ENCODE measurements at places on chromosomes 4 and X.

GRCh38 chr4:150782311-150782710 is 200.4 kb downstream of the MAB21L2 start:
- DNase-seq, result no peak

DNA sequence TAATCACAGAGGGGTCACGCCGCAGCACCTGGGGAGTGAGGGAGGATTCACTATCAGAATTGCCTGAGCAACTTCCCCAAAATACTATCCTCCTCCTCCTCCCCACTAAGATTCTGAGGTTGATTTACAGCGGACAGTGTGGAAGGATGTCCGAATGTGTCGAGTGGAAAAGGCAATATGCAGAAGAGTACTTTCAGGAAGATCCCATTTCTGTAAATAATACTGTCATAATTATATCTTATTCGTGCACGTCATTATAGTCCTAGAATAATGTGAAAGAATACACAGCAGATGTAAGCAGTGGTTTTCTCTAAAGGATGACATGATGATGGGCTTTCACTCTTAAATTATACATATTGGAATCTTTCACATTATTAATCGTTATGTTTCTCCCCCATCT is 149.8 kb upstream of the NOCT start:
- no peak for DNase-seq

DNA sequence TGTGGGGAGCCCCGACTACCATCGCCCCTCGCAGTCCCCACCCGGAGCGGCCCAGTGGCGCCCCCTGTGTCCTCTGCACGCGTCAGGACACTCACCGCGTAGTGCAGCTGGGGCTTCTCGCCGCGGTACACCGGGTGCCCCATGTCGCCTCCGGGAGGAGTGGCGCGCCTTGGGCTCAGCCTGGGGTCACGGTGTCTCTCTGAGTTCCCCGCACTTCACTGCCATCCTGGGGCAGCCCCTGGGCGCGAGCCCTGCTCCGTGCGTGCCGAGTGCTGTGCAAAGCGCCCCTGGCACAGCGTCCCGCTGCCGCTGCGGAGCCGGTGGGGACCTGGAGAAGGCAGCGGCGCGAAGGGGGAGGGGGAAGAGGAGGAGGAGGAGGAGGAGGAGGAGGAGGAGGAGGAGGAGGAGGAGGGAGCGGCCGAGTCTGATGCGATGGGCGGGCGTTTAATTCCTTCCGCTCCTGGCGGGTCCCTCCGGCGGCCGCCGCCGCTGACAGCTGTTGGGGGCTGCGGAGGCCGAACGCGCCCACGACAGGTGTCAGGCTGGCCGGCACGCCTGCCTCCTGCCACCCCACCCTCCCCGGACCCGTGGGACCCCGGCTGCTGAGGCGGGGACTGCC is 134.3 kb downstream of the AMELX start:
- no peak for DNase-seq

DNA sequence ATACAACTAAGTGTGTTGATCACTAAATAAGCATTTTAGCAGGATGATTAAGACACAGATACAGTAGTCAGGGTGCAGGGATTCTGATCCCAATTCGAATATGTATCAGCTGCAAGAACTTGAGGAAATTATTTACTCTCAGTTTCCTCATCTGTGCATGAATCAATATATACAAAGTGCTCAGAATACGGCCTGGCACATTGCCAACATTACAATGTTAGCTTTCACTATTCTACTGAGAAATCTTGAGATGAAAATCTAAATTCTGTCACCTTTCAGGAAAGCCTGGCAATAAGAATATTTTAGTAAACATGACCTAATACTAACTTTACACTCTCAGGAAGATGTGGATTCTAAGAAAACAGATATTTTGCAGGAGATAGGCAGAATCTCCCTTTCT is 1001.6 kb upstream of the IGFBP7 start:
- no peak for DNase-seq

DNA sequence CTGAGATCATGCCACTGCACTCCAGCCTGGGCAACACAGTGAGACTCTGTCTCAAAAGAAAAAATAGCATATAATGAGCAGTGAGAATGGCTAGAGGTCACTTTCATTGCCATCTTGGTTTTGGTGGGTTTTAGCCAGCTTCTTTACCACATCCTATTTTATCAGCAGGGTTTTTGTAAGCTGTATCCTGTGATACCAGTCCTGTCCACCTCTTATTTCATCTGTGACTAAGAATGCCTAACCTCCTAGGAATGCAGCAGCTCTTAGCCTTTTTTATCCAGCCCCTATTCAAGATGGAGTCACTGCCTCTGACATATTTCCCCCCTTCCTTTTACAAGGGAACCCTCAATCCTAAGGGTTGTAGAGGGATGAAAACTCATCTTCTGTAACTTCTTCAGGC is 26.1 kb upstream of the IGFBP7 start:
- DNase-seq, result no peak

DNA sequence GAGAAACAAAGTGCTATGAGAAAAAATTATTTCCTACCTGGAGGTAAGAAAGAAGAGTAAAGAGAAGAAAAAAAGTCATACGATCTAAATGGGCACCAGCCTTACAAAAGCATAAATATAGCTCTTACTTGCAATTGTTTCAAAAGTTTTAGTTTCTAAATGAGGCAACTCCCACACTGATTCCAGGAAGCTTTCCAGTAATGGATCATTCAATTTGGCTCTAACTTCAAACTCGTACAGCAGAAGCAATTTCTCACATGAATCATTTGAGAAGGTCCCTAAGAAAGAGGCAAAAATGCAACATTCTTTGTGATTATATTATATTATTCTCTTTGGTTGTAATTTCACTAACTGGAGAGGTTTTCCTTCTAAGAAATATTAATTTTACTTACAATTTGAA is 109.9 kb downstream of the DLG3 start:
- no peak for DNase-seq

DNA sequence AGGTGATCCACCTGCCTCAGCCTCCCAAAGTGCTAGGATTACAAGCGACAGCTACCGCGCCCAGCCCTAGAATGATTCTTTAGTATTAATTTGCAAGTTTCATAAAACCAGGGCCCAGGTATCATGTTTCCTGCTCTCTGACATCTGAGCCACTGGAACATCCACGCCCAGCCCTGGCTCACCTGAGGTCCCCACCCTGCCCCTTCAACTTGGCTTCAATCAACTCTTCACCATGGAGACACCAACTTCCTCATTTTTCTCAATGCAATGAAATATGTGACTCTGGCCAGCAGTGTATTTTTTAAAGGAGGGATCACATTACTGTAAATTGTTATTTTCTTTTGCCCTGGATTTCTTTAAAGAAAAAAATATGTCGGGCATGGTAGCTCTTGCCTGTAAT is 3.9 kb downstream of the PRSS12 start:
- DNase-seq, result no peak

GRCh38 chr4:110201502-110201901 is 3.1 kb upstream of the ELOVL6 start:
- no peak for DNase-seq

DNA sequence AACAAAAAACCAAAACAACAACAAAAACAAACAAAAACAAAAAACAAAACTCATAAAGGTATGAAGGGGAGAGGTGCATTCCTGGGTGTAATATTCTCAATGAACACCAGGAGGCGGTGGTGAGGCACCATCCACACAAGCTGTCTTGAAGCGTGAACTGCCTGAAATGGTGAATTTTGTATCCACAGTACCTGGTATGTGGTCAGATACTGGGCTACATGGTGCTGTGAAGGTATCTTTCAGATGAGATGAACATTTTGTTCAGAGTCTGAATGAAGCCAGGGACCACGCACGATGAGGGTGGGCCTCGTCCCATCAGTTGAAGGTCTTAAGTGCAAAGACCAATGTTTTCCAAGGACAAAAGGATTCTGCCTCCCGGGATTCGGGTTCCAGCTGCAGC is 58.5 kb downstream of the ASMT start:
- DNase-seq, result no peak

- DNase-seq, result no peak
These were observed 24.6 kb downstream of the SPANXD start for GRCh38 chrX:141673946-141674345.

- DNase-seq, result no peak
These were observed 30.9 kb upstream of the SYTL5 start for GRCh38 chrX:37975421-37975820.

DNA sequence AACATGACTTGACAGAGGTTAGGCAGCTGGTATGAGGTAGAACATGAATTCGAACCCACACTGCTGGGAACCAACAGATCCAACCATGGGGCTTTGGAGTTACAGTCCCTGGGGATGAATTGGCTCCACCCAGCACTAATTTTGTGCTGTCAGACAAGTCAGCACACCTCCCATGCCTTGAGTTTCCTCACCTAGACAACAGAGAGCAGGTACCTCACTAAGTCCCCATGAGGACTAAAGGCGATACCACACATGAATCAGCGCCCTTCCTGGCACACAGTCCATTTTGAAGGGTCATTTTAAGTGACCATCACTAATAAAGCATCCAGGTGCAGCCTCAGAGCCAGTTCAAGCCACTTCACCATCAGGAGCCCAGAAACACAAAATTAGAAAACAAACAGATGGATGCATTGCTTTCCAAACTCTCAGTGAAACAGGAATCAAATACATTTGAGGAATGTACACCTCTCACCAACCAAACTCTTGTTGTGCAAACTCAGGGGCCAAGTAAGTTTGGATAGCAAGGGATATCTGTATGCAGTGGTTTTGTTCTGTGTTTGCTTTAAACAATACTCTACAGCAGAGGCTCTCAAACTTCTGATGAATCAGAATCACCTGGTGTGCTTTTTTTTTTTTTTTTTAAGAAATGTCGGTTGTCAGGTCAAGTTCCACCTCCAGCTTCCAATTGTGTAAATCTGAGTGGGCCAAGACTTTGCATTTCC is 10.1 kb downstream of the IDS start:
- no peak for DNase-seq

DNA sequence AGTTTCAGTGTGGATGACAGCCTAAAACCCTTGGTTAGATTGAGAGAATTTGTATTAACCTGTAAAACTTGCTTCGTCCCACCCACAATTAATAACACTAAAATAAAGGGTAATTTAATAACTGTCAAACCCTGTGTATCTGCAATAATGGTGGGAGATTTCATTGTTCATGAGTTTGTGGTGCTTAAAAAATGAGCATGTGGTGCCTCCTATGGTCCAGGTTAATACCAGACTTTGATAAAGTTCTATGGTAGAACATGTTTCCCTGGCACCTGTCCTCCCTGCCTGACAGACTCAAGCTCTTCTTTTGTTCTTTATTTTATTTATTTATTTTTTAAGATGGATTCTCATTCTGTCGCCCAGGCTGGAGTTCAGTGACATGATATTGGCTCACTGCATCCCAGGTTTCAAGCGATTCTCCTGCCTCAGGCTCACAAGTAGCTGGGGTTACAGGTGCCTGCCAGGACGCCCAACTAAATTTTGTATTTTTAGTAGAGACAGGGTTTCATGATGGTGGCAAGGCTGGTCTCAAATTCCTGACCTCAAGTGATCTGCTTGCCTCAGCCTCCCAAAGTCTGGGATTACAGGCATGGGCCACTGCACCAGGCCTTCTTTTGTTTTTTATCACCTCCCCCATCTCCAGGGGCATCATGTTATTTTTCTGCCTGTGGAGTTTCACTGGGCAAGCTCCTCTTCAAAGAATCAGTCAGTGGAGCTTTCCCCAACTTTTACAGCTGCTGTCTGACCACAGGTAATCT is 289.2 kb downstream of the NR3C2 start:
- DNase-seq, result no peak

Data from T-helper 2 cell (primary cell).